ENCODE measurements at places on chromosomes 3 and 15. TPM values are rescaled to one million over a fixed set of nuclear protein-coding genes. Genes with fewer than 3 reads are reported as not detected.

DNA sequence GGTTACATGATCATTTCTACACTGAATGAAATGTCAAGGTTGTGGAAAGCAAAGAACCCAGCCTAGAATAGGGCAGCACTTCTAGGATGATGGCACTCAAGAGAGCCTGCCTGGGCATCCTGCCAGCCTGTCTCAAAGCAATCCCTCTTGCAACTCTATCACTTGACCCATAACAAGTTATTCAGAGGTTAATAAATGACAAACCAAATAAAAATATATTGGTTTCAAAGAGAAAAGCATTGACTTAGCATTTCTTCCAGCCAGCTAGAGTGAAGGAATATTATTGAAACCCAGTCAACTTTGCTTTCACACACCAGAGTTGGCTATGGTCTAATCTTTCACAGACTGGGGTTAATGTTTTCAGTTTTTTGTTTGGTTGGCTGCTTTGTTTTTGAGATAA, 214.6 kb upstream of the UBE2E2 start:
- no peak overlapping the region for H3K4me3 ChIP-seq
- H3K27ac ChIP-seq = no peak overlapping the region
- no peak for DNase-seq

- no peak overlapping the region for H3K4me3 ChIP-seq
- H3K27ac ChIP-seq = no peak overlapping the region
- H3K36me3 ChIP-seq = peaks cover under 1% of the 10 kb centered on the region
- H3K4me1 ChIP-seq = peaks cover 3% of the 10 kb centered on the region
- DNase-seq = no peak
These were observed 97.9 kb upstream of the MEX3B start for GRCh38 chr15:82143390-82144385.

DNA sequence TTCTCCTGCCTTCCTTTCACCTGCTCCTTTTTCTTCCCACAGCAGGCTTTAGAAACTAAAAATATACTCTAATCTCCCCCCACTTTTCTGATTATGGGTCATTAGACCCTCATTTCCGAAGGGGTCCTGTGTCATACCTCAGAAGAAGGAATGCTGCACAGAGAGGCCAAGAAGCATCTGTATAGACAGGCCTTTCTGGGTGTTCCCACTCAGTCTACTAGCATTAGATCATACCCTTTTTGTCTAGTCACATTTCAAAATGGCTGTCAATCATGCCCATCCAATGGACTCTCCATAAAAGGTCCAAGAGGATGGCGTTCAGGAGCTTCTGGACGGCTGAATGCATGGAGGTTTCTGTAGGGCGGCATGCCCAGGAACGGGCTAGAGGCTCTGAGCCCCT, 192.2 kb downstream of the SUCLG2 start:
- peak overlapping the region; percentile 50 for H3K27ac ChIP-seq
- DNase-seq = no peak
- H3K27me3 ChIP-seq = no peaks in the 10 kb centered on the region

GRCh38 chr15:61169904-61170695, 59.0 kb downstream of the RORA start:
- no peaks in the 10 kb centered on the region for H3K36me3 ChIP-seq
- no peak for DNase-seq
- H3K4me1 ChIP-seq = peaks cover 7% of the 10 kb centered on the region

Gene SYNM
- polyA plus RNA-seq = 4.3 TPM

DNA sequence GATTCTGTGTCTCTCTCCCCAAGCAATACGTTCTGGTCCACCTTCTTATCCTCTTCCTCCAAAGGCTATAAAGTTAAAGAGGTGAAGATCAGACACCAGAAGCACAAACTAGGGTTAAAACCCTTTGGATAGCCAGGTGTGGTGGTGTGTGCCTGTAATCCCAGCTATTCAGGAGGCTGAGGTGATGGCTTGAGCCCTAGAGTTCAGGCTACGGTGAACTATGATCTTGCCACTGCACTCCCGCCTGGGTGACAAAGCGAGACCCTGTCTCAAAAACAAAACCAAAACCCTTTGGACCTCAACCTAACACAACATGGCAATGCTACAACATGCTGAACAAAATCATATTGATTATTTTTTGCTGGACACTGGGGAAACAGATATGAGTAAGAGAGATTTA, 43.2 kb downstream of the MSL2 start:
- peaks cover 31% of the 10 kb centered on the region for H3K36me3 ChIP-seq
- DNase-seq = no peak
- no peak overlapping the region for H3K4me3 ChIP-seq
- H3K4me1 ChIP-seq = no peaks in the 10 kb centered on the region
- H3K27me3 ChIP-seq = no peaks in the 10 kb centered on the region
- H3K27ac ChIP-seq = no peak overlapping the region

Gene PRR20G
- polyA plus RNA-seq = not detected

Gene CLDN18
- not detected for polyA plus RNA-seq

- H3K27ac ChIP-seq = no peak overlapping the region
- H3K36me3 ChIP-seq = peaks cover 51% of the 10 kb centered on the region
- no peak overlapping the region for H3K4me3 ChIP-seq
- DNase-seq = no peak
- peaks cover 2% of the 10 kb centered on the region for H3K4me1 ChIP-seq
These were observed 198.8 kb downstream of the FNDC3B start for GRCh38 chr3:172238188-172238587.

- H3K27ac ChIP-seq = no peak overlapping the region
- no peak for DNase-seq
- no peaks in the 10 kb centered on the region for H3K27me3 ChIP-seq
- no peak overlapping the region for H3K4me3 ChIP-seq
- H3K4me1 ChIP-seq = no peaks in the 10 kb centered on the region
- H3K36me3 ChIP-seq = peaks cover 10% of the 10 kb centered on the region
These were observed 34.4 kb downstream of the RYK start for GRCh38 chr3:134216191-134216764.

Gene CYP1A2
- not detected for polyA plus RNA-seq

Gene SEMA3G
- polyA plus RNA-seq = 0.10 TPM

Gene SERINC4
- polyA plus RNA-seq = 0.05 TPM

All from SK-N-SH (cell line).